Stimulated activated CD4-positive, alpha-beta T cell treated with anti-CD3 and anti-CD28 coated beads, Interleukin-4, amount 100 ng/mL, for 4 hours (primary cell): ENCODE measurements at places on chromosomes 1 and 21.

GRCh38 chr1:226604560-226605317, 56.2 kb downstream of the STUM start:
- DNase-seq = no peak

- DNase-seq = no peak
Observed at GRCh38 chr1:208201229-208201628, 43.0 kb downstream of the PLXNA2 start.

GRCh38 chr1:54980528-54981241, at the start of gene TMEM61:
Gene TMEM61 (plus strand): TSS chr1:54980628. CDS start chr1:54981066, 438 bp downstream.
- no peak for DNase-seq

- peak; percentile 67 for DNase-seq
Observed at GRCh38 chr1:61081686-61082310, 563 bp upstream of the NFIA start.

- no peak for DNase-seq
Observed at GRCh38 chr1:6822530-6823359, 37.5 kb downstream of the CAMTA1 start.

GRCh38 chr1:23795676-23796465, 4.7 kb downstream of the GALE start:
- DNase-seq = no peak

- DNase-seq = no peak
Observed at GRCh38 chr1:111364690-111365089, 62.8 kb downstream of the OVGP1 start.

DNA sequence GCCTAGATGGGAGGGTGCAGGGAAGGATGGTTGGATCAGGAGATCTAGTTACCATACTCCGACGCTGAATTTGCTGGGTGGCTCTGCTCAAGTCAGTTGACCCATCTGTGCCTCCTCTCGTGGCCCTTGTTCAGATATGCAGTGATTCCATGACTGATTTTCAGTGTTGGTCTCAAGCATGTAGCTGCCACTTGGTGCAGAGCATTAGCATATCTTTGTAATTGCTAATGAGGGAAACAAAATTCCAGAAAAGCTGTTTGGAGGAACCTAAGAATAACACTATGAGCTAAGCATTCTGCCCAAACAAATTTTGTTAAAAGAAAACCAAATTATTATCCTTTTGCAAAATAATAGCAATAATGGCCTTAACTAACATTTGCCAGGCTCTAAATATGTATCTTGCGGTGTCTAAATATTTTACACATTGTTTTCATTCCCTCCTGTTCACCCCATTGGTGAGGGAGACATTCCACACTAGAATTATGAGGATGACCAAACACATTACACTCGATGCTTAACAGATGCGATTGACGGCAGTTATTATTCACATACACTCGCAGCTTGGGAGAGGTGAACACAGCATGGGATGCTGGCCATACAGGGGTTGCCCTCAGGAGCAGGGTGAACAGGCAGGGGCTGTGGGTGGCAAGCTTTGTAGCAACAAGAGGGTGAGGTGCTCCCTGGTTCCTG, 69.1 kb downstream of the KCNJ15 start:
- no peak for DNase-seq

DNA sequence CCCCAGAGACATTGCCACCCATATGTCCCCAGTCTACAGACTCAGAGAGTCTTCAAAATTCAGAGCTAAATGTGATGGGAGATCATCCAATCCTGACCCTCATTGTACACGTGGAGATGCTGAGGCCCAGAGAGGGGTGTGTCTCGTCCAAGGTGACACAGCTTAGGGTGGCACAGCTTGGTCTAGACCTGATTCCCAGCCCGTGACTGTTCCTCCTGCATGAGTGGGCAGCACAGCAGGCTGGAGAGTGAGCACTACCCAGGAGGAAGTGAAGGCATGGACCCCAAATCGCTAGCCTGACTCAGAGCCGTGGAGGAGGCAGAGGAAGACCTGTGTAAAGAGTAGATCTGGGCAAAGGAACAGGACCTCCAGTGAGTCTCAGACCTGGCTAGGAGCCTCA, 16.4 kb downstream of the S100A7 start:
- no peak for DNase-seq

- DNase-seq = no peak
Observed at GRCh38 chr1:211734359-211734758, 58.9 kb upstream of the NEK2 start.

DNA sequence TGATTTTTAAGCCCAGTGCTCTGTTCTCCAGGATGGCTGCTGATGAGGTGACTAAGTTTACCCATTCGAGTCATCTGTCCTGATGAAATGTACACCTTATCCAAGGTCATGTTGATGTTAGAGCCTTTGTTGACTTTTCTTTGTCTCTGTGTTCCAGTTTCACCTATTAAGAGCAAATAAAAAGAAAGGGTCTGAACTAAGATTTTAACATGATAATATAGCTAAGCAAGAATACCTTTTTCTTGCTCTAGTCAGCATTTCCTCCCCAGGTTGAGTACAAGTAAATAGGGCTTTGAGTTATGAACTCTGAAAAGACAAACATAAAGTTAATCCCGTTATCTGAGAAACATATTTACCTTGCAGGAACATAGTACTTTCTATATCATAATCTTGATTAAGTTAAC, 52.1 kb upstream of the GPR88 start:
- DNase-seq = no peak

GRCh38 chr1:145871994-145872924, 13.4 kb upstream of the PIAS3 start:
- peak; percentile 10 for DNase-seq

GRCh38 chr21:17270229-17270628, 242.6 kb upstream of the CXADR start:
- DNase-seq = no peak

DNA sequence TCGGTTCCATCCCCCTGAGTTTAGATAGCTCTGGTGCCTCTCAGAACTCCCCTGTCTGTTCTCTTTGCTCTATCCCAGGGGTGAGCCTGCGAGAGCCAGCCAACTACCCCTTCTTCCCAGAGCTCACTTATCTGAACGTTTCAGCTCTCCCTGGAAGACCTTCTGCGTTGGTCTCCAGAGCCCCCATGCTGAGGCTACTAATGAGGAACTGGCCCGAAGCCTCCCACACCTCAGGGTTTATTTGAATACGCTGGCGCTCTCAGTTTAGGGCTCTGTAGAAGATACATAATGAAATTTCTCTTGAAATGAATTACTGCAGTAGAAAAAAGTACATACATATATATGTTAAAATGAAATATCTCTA, 43.5 kb downstream of the TCEANC2 start:
- no peak for DNase-seq

GRCh38 chr1:32411261-32411660, 17.0 kb upstream of the BSDC1 start:
- no peak for DNase-seq

DNA sequence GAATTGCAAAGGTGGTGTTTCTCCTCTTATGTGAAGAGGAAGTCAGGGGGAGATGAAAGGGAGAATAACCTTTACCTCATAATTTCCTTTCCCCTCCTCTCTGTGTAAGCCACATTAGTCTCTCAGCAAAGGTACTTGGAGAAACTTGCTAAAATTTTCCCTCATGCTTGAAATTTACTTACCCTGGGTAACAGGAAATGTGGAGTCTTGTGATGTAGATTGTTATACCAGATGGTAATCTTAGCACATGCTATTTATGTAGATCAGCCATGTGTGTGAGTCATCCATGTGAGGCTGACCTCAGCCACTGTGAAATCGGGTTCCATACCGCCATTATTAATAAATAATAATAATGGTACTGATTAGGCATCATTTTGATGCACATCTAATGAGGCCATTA, 128.4 kb downstream of the TGFB2 start:
- no peak for DNase-seq

GRCh38 chr1:3364551-3364950, 89.9 kb upstream of the ARHGEF16 start:
- no peak for DNase-seq

DNA sequence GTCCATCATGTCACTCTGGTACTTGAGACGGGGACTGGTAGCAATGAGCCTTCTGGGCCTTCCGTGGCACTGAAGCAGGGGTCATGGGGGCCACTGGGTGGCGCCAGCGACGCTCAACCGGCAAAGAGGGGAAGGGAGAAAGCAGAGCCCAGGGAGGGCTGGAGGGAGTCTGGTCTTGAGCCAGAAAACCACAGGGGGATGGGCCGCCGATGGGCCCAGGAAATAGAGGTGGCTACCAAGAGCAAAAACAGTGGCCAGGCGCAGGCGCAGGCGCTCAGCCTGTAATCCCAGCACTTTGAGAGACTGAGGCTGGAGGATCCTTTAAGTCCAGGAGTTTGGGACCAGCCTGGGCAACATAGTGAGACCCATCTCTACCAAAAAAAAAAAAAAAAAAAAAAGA, 21.8 kb downstream of the EXOC8 start:
- DNase-seq = peak; percentile 26

GRCh38 chr1:240145120-240145519, 53.4 kb downstream of the FMN2 start:
- DNase-seq = no peak

- no peak for DNase-seq
Observed at GRCh38 chr1:7535934-7536878, 234.9 kb upstream of the VAMP3 start.

GRCh38 chr1:94001397-94002045, 92.3 kb upstream of the GCLM start:
- no peak for DNase-seq

DNA sequence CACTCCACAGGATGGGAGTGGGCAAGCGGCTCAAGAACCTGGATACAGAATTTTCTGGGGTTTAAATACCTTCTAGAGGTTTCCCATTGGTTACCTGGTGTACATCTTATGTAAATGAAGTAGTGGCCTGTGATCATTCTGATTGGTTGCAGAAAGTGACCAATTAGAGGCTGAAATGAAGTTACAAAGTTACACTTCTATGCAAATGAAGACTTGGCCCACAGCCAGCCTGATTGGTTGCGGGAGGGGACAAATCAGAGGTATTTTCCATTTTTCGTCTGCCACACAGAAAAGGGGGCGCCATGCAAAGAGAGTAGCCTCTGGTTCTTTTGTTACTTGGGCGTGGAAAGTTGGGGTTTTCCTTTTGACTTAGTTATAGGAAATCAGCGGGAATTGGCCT, 8.9 kb downstream of the KCNAB2 start:
- no peak for DNase-seq

- DNase-seq = no peak
Observed at GRCh38 chr1:53080769-53081168, 18.8 kb downstream of the PODN start.

- no peak for DNase-seq
Observed at GRCh38 chr1:85289848-85290335, 13.5 kb upstream of the BCL10 start.

GRCh38 chr1:100866041-100866900, 28.4 kb downstream of the EXTL2 start:
- DNase-seq = no peak

- DNase-seq = no peak
Observed at GRCh38 chr1:93758842-93759515, 77.3 kb upstream of the BCAR3 start.

- no peak for DNase-seq
Observed at GRCh38 chr1:154220970-154221277, 169 bp downstream of the UBAP2L start.

DNA sequence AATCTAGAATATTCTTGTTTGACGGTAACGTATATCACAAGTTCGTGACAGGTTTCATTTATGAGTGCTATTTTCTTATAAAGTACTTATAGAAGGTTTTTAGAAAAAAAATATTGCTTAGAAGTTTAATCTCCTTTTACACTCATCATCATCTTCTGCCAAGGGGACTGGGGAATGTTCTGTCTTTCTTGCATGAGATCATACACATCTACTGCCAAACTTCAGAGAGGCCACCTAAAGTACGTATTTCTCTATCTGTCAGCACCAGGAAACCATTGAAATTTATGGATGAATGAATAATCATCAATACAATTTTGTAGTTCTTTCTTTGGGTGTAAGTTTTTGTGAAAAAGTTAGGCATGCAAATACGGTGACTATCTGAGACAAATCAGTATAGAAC, 245.8 kb downstream of the SPATA17 start:
- DNase-seq = no peak

GRCh38 chr1:179806333-179806732, 63.2 kb downstream of the FAM163A start:
- DNase-seq = no peak

DNA sequence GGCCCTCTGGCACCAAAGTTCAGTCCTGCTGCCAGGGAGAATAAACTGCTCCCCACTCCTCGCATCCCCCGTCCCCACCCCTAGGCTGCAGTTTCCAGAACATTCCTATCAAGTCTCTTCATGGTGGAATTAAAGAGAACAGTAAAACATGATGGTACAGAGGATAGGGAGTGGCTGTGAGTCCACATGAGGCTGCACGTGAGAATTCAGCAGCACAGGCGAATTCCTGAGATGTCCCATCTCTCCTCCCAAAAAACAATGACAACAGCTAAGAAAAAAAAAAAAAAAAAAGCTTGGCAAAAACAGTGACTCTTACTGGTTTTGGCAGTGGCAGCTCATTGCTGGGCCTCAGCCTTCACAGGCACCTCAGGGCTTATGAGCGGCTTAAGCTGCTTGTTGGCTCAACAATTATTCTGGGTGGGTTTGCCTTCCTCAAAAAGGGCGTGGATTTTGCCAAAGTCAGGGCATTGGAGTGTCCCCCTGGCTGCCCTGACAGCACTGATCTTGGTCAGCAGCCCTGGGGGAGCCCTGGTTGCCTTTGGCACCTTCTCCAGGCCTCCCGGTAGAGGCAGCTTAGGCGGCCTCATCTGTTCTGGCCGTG, 5.7 kb upstream of the IFFO2 start:
- no peak for DNase-seq

- no peak for DNase-seq
Observed at GRCh38 chr1:39926343-39926793, 24.7 kb upstream of the MYCL start.

DNA sequence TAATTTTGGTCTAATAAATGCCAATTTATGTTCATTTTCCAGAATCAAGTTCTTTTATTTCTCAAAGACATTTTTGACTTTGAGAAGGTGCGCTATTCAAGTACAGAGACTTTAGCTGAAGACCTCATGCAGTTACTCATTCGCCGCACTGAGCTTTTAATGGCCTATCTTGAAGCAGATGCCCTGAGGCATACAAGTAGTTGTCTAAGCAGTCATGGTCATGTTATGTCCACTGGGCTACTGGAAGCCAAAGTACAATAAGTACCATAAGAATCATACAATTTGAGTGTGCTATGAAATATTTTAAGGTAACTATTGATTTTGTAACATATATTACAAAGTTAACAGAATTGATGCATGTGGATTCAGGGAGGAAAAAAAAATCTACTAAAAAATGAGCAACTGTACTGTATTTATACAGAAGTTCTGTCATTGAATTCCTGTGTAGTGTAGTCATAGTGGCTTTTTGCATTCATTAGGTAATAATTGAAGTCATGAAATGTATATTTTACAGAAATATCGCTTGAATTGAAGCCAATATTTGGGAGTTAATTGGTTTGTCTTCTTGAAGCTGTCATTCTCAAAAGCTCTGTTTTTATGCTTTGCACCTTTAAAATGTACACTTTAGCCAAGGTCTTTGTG, 13.5 kb upstream of the NEXN start:
- DNase-seq = no peak

- no peak for DNase-seq
Observed at GRCh38 chr1:203534526-203534925, 40.6 kb downstream of the OPTC start.
